ENCODE measurements at places on chromosomes 2 and 18.

GRCh38 chr18:33906046-33906445, 318.7 kb downstream of the NOL4 start:
- no peak for DNase-seq

GRCh38 chr2:235996419-235996818, 171.8 kb downstream of the GBX2 start:
- DNase-seq, result no peak

- no peak for DNase-seq
Measured at GRCh38 chr2:184555352-184555751, 43.0 kb upstream of the ZNF804A start.

DNA sequence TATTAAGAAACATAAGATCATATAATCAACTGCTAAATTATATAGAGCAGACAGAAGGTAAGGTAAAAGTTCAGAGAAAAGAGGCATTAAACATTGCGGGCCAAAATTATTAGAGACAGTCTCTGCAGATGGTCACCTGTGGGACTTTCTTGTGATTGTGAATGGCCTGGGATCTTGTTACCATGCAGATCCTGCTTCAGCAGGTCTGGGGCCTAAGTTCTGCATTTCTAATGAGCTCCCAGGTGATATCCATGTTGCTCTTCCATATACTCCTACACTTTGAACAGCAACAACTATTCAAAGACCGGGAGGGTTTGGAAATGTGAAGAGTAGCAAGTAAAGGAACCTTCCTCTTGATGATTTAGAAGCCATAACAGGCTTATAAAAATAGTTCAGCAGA, 8.5 kb upstream of the ETAA1 start:
- DNase-seq, result no peak

- DNase-seq, result no peak
Measured at GRCh38 chr2:11562011-11562410, 28.2 kb downstream of the GREB1 start.

DNA sequence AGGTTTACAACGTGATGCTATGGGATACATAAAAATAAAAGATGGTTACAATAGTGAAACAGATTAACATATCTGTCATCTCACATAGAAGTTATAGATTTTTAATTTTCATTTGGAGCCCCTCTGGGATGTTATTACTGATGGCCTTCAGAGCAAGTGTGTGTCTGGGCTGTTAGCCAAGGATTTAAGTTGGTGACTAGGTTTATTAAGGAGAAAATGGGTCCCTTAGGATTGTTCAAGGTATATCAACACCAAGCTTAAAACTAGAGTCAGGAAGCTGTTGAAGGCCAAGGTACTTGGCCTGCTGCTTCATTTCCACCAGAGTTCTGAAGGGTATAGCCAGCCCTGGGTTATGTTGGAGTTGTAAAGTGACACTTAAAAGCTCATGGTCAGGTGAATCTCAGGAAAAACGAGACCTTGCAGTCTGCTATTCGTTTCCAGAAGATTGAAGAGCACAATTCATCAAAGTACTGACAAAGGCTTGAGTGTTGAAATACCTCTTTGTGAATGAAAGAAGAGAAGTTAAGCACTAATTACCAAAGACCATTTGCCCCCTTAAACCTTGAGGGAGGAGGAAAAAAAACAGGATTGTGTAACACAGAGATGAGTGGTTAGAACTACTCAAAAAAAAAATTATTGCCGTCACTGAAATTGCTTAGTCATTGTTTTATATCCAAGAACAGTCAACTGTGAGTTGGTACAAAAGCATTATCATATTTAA, 48.4 kb downstream of the MAP2 start:
- no peak for DNase-seq

DNA sequence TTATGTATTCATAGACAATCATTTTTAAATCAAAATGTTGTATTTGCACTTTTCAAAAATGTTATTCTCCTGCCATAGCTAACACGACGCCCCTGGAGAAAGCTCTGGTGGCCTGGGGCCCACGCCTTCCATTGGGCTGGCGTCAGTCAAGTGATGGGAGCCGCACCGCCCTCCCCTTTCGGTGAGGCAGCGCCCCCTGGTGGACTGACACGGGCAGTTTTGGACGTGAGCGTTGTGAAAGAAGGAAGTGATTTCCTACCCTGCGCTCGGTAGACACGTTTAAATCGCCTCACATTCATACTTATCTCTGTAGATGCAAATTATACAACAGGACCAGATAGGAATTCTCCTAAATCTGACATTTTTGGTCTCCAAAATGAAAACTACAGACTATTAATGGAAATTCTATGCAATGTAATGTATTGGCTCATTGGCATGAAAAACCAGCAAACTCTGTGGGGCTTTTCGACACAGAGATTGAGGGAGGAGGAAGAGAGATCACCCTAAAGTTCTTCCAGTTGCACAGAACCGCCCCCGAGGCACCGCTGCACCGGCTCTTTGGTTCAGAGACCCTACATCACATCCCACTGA, 326.2 kb upstream of the SOX11 start:
- DNase-seq, result no peak

DNA sequence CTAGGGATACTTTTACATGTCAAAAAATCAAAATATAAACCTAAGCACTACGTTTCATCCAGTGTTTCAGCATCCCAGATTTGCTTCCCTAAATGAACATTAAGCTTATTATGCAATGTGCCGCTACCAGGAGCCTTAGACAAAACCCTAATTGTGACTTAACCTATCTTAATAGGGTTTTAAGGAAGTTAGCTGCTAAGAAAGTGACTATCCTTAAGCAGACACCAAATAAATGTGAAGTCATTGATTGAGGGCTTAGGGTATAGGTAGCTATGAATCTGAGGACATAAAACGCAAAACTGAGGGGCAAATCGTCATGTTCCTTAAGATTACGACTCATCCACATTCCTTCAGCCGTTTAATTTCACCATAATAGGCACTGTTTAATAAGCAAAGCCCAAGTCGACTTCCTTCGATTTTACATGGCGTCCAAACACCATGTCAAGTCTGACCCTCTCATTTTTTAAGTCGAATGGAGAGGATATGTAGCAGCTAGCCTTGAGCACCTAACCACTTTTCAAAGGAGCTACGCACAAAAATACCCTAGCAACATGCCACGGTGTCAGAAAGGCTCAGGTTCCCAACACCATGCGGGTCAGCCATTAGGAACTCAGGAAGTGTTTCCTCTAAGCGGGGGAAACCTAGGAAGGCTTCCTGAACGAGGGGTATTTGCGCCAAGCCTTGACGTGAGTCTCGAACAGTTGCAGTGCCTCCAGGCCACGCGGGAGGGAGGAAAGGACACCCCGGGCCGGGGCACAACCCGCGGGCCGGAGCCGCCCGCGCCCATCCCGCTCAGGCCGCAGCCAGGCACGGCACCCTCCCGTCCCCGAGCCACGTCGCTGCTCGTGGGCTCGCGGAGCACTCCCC, 1.0 kb downstream of the HDLBP start:
- no peak for DNase-seq

- no peak for DNase-seq
Measured at GRCh38 chr18:2134364-2134763, 436.9 kb downstream of the METTL4 start.
